Fibroblast of villous mesenchyme (primary cell): ENCODE measurements at places on chromosomes 6 and 20. TPM values are rescaled to one million over a fixed set of nuclear protein-coding genes. Genes with fewer than 3 reads are reported as not detected.
A peak's percentile ranks its signal among the peaks of the same experiment; 100 is the strongest.

MYT1 gene
- not detected in 2 replicates for total RNA-seq

ANKRD66 gene
- total RNA-seq: not detected in 2 replicates

PHACTR3 gene
- total RNA-seq: not detected in 2 replicates

NMBR gene
- not detected in 2 replicates for total RNA-seq

GNAS-AS1 gene
- 0.43 and 0.64 TPM in 2 replicates for total RNA-seq

DDX43 gene
- 0.86 and 3.5 TPM in 2 replicates for total RNA-seq

PPP1R16B gene
- total RNA-seq: not detected in 2 replicates

C20orf202 gene
- under 0.01 TPM in 1 of 2 replicates, not detected in the other for total RNA-seq

RSPO4 gene
- total RNA-seq: not detected in 2 replicates

HLA-DMB gene
- total RNA-seq: 1.7 TPM in 1 of 2 replicates, not detected in the other

- no peak for DNase-seq
Observed at GRCh38 chr6:80348263-80348662, 241.8 kb downstream of the BCKDHB start.

GRCh38 chr6:53220605-53221004 lies 72.0 kb upstream of the GCM1 start:
- no peak for DNase-seq

DNA sequence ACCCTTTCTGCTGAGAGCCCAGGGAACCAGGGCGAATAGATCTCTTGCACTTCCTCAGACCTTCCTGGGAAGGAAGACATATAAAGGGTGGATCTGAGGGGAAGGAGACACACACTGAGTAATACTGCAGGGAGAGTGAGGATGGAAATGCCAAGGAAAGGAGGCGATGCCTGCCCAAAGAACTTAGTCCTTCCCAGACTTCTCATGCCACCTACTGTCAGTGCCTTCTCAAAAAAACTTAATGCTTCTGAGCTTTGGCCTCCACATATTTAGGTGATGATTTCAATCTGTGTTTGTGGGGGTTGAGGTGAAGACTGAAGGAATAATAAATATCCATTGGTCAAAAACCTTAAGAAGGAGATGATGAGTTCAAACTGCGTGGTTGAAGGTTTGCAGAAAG lies 9.7 kb downstream of the BTN3A1 start:
- DNase-seq: no peak

DNA sequence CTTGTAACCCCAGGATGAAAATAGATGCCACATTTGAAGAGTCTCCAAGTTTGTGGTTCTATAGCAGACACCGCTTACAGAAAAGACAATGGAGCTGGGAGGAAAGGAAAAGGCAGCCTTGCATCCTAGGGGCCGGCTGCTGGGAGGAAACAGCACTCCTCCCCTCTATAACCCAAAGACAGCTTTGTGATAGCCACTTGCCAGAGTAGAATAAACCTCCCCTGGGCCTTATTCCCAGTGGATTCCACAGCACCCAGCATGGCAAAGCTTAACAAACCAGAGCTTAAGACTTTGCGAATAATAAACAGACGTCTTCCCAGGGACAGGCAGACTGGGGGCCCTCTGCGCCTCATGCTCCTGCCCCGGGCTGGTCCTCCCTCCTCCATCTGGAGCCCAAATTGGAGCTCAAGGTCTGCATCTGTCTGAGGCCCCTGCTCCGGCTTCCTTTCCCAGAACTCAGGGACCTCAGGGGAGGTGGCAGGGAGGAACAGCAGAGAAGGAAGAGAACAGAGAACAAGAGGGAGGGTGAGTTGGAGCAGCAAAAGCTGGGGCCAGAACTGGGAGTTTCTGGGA lies 8.8 kb upstream of the TAF8 start:
- peak; percentile 78 for DNase-seq

GRCh38 chr6:4948781-4949450 lies 54.9 kb downstream of the RPP40 start:
- DNase-seq: no peak

DNA sequence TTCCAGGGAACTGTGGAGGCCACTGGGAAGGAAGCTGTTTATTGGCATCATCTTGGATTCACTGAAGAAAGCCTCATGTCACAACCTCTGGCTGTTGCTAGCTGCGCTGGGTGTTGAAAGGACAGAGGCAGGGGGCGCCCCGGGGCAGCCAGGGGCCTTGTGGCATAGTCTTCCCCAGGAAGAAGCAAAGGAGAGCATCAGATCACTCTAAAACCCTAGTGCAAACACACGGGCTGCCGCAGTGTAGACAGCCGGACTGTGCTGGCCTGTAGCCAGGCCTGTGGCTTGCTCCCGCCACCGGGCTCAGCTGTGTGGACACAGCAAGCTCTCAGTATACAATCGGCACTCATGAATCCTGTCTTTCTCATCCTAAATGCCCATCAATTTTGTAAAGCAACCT lies 23.8 kb upstream of the SMOC2 start:
- DNase-seq: no peak

GRCh38 chr6:170048615-170049256 lies 242.1 kb downstream of the DLL1 start:
- DNase-seq: peak; percentile 90

GRCh38 chr6:118768904-118769325 lies 117.5 kb upstream of the CEP85L start:
- DNase-seq: no peak

GRCh38 chr6:39518221-39518620 lies 195.7 kb upstream of the KCNK16 start:
- peak; percentile 17 for DNase-seq

DNA sequence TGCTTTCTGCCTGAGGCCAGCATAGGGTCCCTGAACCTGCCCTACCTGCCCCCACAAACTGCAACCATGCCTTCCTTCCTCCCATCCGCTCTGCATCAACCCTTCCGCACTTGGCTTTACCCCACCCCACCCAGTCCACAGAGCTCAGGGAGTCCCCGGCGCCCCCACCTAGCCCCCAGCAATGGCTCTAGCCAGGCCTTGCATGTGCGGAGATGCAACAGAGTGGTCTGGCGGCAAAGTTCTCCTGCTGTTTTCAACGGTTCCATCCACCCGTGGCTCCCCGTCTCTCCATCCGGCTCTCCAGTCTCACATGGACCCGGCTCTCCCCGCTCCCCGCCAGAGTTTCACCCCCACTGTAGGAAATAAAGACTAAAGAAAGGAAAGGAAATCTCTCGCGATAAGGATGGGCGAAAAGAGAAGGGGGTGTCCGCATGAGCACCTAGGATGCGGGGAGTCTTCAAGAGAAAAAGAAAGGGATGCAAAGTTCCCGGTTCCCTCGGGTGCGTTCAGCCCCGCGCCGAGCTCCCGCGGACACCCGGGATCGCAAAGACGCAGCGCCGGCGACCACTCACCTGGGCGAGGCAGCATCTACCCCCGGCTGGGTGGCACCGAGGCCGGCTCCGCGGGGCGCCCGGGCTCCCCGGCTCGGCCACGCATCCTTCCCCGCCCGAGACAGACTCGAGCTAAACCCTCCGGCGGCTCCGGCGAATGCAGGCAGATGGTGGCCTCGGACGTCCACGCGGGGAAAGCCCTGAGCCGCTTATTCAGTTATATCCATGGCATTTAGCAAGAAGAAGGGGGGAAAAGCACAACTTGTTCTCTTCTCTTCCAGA lies 579 bp downstream of the LRFN2 start:
- DNase-seq: no peak

GRCh38 chr6:166575205-166575604 lies 11.3 kb downstream of the RAMACL start:
- DNase-seq: no peak

DNA sequence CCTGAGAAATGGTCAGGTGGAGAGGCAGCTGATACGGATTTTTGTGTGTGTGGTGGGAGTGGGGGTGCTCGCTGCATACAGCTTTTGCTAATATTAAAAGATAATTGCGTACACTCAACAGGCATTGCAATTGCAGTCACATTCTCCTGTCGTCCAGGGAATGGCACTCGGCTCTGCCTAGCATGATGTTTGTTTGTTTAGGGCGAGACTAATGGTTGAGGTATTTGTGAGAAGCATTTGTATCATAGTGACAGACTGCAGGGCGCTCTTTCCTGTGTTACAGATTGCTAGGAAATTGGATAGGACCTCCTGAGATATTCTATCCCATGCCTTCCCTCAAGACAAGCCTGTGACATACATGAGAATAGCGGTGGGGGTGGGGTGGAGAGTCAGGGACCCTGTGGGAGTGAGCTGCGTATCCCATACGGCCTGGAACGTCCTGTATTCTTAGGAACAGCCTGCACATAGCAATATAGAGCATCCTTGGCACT lies 207.4 kb downstream of the SOX4 start:
- no peak for DNase-seq

- peak; percentile 60 for DNase-seq
Observed at GRCh38 chr6:131657630-131658111, 20.6 kb downstream of the ENPP3 start.

DNA sequence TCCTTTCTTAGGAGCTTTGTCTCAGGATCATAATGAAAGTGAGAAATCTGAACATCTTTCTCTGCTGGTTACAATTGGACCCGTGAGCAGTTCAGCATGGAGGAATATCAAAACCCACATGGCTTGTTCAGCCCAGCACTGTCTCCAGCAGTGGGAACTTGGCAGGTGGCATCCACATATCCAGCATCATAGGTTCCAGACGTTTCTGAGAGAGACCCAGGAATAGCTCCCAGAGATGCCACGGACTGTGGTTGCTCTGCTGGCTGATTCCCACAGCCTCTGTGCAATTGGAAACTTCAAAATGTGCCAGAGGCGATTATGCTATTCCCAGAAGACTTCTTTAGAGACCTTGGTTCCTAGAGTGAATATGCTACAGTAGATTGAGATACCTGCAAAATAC lies 76.4 kb downstream of the PHACTR2 start:
- DNase-seq: peak; percentile 71

DNA sequence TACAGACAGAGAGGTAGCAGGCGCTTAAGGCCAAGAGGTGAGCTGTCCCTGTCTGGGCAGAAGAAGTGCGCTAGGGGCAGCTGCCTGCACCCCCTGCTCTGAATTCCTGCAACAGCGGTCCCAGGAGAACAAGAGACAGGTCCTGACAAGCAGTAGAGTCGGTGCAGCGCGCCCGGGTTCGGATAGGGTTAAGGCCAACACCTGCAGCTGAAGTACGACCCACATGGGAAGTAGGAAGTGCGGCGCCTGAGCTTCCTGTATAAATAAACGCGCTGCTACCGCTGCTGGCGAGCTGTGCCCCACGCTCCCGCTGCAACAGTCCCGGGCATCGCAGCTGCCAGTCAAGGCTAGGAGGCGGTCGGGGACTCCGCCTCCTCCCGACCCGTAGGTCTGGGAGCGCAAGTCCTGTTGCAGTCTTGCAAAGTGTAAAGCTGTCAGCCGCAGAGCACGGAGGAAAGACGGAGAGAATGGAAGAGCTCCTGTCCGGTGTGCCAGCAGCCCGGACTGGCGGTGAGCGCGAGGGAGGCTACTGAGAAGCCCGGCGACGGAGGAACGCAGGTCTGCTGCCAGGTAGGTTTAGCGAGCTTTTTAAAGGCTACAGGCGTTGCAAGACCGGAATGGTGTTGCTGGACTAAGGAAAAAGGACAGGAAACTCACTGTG lies at the start of gene RNF144B:
RNF144B (plus strand) TSS at position 290 of the 661 bp plus-strand sequence. CDS start 12,185 bp downstream, outside the sequence.
- DNase-seq: peak; percentile 34

- peak; percentile 66 for DNase-seq
Observed at GRCh38 chr6:5905431-5906339, 101.0 kb downstream of the NRN1 start.

DNA sequence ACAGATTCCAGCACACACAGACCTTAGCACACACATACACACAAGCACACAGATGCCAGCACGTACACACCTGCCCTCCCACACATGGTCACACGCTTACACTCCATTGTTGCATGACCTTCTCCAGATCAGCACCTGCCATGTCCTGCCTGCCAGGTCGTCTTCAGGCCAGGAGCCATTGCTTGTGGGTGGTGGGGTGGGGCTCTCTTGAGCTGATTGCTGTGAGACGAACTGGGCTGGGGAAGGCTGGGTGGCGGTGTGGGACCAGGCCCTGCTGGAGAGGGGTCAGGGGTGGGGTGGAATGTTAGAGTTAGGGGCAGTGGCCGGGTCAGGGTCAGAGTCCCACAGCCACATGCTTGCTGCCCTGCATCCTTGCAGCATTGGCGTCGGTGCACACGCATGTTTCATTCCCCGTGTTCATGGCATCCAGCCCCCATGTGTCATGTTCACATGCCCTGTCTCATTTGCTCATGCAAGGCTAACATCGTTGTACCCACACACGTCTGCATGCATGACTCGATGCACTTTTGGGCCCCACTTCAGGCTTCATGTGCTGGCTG lies 6.5 kb upstream of the NPBWR2 start:
- no peak for DNase-seq

GRCh38 chr6:64750910-64751309 lies 956.1 kb downstream of the EYS start:
- DNase-seq: no peak

GRCh38 chr6:155894758-155895157 lies 439.1 kb upstream of the NOX3 start:
- DNase-seq: no peak

DNA sequence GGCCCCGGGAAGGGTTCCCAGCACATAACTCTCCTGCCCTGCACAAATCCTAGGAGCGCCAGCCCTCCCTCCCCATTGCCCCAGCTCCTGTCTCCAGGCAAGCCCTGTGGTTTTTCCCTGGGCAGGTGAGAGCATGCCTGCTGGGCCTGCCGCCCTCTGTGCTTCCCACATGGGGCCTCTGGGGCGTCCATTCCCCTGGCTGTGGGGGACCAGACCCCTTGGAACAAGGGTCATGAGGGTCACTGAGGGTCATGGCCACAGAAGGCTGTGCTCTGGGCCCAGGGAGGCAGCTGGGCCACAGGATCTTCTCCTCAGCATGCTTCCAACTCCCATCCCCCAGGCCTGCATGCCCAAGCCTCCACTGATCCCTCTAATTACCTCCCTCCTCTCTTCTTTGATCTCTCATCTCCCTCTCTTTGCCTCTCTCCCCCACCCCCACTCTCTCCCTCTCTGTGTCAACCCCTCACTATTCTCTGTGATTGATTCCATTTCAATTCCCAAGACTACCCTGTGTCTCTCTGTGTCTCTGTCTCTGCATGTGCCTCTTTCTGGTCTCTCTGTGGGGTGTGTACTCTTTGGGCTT lies 6.1 kb downstream of the MDFI start:
- DNase-seq: no peak

- no peak for DNase-seq
Observed at GRCh38 chr6:27541212-27541932, 68.5 kb upstream of the ZNF184 start.

GRCh38 chr6:17874753-17875152 lies 112.7 kb downstream of the KIF13A start:
- no peak for DNase-seq

- DNase-seq: no peak
Observed at GRCh38 chr6:118394106-118394505, 154.0 kb upstream of the PLN start.
